ENCODE measurements at places on chromosomes 1 and 21.

DNA sequence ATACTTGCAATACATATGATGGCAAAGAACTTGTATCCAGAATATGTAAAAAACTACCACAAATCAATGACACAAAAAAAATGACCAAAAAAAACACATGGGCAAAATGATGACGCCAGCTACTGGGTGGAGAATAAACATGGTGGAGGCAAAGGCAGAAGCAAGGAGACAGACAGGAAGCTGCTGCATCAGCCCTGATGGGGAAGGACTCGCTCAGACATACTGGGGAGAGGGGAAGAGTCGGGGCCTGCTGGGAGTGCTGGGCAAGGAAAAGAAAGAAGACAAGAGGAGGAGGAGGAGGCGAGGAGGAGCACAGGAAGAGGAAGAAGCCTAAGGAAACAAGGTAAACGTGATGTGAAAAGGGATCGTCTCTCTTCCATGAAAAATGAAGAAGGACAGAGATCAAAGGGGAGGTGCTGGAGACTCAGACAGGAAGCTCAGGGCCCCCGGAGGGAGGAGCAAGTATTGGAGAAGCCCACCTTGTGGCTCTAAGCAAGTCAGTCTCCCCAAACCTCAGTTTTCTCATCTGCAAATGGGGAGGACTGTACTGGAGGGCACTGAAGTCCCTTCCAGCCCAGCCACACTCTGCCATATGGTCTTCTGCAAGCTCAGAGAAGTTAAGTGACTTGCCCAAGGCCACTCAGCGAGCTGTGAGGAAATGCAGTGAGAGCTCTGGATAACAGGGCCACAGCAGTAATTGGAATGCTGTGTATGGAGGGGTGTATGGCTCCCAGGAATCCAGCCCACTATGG, 24.2 kb downstream of the OLFML2B start:
- no peak for DNase-seq

DNA sequence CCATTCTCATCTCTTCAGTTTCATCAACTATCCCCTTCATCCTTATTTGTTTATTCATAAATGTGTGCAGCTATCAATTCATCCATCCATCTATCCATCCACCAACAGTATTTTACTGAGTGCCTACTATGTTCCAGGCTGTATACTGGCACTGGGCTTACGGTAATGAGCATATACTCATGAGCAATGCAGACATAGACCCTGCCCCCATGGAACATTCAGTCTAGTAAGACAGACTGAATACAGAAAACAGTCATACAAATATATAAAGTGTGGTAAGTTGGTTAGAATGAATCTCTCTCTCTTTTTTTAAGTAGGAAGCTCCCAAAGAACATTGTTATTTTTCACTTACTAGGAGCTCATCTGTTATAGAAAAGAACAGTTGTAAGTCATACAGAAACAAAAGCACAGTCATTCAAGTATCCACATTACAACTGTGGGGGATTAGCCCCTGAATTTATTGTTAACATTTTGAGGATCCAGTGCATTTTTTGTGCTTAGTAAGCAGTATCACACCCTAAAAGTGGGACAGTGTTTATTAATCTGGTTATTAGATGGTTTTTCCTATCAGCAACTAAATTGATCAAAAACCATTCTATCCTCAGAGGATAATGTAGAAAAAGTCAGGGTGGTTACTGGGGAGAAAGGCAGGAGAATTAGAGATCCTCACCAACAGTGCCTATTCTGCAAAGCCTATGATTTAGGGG, 3.6 kb downstream of the SLC16A4 start:
- DNase-seq = no peak

DNA sequence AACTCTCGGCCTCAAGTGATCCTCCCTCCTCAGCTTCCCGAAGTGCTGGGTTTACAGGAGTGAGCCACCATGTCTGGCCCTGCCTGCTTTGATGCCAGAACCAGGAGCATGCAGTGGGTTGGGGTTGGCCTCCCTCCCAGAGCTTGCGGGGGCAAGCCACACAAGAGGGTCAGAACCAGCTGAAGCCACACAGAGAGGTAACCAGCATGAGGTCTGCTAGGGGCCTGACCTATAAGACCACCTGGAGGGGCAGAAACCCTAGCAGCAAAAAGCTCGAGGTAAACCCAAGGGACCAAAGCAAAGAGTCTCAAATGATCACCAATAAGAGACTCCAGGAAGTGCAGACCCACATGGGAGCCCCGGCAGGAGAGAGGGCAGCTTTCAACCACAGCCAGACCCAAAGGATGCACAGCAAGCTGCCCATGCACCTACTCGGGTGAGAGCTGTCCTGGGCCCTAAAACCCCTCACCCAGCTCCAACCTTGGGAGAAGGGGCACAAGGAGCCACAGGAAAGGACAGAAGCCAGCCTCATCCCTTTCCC, 81.2 kb downstream of the TOMM20 start:
- DNase-seq = no peak

DNA sequence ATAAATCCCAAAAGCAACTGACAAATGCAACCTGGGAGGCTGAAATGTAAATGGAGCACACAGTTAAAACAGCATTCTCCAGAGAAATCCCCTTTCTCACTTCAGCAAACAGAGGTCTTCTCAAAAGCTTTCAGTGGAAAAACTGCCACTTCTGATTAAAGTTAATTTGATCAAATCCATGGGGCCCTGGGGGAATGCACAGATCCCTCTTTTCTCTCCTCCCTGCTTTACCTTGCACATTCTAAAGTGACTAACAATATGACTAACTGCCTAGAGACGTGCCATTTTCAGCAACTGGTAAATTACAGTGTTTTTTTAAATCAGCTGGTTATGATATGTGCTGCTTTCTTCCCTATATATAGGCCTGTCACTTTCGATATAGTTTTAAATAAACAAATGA, 142.5 kb downstream of the RERE start:
- no peak for DNase-seq

GRCh38 chr21:23217597-23217996, 2219.4 kb downstream of the NCAM2 start:
- DNase-seq = no peak

- no peak for DNase-seq
Observed at GRCh38 chr1:14815175-14815877, 216.8 kb downstream of the KAZN start.

DNA sequence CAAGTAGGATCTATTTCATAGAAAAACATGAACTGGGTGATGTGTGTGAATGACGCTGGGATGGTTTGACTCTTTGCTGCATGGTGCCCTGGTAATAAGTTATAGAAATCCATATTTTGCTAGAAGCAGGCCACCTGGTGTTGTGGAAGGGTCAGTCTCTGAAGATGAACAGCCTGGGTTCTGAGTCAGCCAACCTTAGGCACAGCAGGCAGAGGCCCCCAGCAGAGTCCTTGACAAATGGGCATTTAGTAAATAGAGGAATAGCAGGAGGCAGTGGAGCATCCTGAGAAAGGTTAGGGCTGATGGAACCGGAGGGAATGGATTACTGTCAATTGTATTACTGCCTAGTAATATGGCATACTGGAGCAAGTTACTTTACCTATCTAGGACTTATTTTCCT, 20.9 kb downstream of the FGGY start:
- no peak for DNase-seq

DNA sequence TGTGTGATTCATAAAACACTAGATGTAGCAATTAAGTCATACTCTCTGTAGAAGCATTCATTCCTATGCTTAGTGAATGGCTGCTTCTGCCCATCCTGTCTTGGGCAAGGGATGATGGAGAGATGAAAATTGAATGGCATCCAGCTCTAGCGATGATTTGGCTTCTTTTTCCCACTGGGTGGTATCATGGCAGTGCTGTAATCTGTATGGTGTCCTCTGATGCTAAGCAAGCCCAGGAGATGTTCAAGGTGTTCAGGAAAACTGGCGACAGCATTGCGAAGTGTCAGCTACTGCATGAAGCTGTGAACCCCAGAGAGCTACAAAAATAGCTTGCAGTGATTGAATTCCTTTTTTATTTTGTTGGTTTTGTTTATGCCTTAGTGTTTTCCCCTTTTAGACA, 48.9 kb upstream of the LEPR start:
- no peak for DNase-seq

DNA sequence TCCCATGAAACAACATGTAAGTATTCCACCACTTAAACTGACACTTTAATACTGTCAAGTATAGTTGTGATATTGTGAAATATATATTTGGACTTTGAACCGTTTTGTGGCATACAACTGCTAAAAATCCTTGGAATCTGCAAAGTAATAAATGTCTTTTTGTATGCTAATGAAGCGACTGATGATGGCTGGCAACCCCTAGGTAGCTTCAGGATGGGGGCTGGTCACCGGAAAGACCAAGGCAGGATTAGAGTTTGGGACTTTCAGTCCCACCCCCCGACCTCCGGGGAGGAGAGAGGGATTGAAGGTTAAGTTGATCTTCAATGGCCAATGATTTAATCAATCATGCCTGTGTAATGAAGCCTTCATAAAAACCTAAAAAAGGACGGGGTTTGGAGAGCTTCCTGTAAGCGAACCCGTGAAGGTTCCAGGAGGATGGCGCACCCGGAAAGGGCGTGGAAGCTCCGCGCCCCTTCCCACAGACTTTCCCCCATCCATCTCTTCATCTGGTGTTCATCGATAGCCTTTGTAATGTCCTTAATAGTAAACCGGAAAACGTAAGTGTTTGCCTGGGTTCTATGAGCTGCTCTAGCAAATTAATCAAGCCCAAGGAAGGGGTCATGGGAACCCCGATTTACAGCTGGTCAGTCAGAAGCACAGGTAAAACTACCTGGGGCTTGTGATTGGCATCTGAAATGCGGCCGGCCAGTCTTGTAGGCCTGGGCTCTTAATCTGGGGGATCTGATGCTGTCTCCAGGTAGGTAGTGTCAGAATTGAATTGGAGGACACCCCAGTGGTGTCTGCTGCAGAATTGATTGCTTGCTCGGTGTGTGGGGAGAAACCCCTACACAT, 1.8 kb upstream of the ZNF281 start:
- DNase-seq = no peak

GRCh38 chr1:63772876-63773275, 941 bp upstream of the ROR1 start:
- DNase-seq = no peak

GRCh38 chr1:65401612-65402011, 18.9 kb upstream of the LEPR start:
- DNase-seq = no peak

DNA sequence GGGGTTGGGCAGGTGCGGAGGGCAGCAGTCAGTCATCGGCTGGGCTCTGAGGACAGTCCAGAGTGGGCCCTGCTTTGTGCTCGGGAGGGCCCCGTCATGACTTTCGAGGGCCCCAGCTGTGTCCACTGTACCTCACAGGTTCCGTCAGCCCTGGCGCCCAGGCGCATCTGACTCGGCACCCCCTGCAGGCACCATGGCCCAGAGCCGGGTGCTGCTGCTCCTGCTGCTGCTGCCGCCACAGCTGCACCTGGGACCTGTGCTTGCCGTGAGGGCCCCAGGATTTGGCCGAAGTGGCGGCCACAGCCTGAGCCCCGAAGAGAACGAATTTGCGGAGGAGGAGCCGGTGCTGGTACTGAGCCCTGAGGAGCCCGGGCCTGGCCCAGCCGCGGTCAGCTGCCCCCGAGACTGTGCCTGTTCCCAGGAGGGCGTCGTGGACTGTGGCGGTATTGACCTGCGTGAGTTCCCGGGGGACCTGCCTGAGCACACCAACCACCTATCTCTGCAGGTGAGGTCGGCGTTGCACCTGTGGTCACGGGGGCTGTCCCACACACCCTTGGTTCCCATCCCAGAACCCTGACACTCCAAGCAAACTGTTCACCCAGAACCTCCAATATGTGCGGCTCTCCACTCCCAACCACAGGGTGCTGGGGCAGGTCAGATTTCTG, 7.8 kb downstream of the PODN start:
- no peak for DNase-seq

DNA sequence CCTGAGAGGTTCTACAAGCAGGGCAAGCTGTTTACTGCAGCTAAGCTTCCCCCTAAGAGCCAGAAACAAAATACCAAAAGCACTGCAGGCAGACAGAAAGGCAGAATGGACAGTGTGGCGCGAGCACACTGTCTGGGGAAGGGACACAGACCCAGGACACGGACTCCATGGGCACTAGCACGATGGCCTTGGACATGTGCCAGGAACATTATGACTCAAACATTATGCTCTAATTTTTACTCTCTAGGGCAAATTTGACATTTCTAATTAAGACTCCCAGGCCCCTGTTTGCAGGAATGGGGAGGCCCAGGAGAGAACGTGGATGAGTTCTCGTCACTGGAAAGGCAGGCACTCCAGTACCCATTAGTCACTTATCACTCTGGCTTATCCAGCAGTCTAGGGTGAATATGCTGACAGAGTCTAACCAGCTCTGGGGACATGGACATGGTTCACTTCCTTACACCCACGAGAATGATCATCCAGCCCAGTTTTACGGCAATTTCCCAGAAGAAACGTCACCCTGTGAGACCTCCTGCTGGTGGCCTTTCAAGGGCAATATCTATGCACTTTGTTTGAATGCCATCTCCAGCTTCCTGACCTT, 45.1 kb downstream of the CAPN8 start:
- no peak for DNase-seq

DNA sequence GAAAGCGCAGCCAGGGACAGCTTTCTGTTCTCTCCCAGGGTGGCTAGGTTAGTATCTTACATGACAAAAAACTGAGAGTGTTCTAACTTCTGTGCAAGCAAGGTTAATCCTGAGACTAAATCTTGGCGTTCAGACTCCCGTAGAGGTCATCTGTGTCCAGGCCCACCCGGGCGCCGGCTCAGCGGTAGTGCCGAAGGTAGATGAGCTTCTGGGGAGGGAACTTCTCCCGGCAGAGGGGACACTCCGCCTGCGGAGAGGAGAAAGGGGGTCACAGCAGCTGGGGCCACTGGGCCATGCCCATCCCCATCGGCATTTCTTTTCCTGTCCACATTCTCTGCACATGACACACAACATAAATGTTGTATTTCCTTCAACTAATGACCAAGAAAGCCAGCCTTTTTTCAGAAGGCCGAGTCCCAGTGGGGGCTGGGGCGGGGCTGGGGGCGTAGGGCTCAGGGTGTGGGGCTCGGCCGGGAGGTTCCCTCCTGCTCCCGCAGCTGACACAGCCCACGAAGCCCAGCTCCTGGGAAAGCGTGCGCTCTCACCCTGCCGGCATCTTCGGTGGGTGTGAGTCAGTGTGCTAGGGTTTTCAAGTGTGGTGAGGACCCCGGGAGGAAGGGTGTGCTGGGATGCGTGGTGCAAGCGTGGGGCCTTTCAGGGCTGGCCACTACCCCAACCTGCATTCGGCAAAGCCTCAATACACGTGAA, 6.6 kb downstream of the PEX10 start:
- DNase-seq = no peak

DNA sequence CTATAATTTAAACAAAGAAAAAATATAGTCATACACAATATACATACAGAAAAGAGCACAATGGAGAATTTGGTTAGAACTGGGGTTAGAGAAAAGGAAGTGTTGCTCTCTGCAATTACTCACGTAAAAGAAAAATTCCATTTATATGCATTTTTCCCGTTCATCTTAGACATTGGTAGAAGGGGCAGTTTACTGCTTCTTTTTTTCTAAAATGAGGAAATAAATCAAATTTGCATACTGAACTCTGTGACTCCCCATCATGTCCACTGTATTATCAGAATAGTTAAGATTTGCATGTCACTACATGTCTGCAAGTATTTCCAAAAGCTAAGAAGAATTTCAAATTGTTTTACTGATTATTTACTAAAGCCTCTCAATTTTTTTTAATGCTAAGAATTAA, 44.1 kb upstream of the C1orf105 start:
- DNase-seq = no peak

GRCh38 chr1:14522926-14523241, 75.6 kb upstream of the KAZN start:
- no peak for DNase-seq

All from activated CD4-positive, alpha-beta T cell treated with anti-CD3 and anti-CD28 coated beads, Interleukin-2, amount 50 U/mL, for 24 hours (primary cell).